ENCODE measurements at places on chromosomes 1 and 21.
A peak's percentile ranks its signal among the peaks of the same experiment; 100 is the strongest.

GRCh38 chr1:91546876-91547275, 46.2 kb downstream of the CDC7 start:
- no peak for DNase-seq

DNA sequence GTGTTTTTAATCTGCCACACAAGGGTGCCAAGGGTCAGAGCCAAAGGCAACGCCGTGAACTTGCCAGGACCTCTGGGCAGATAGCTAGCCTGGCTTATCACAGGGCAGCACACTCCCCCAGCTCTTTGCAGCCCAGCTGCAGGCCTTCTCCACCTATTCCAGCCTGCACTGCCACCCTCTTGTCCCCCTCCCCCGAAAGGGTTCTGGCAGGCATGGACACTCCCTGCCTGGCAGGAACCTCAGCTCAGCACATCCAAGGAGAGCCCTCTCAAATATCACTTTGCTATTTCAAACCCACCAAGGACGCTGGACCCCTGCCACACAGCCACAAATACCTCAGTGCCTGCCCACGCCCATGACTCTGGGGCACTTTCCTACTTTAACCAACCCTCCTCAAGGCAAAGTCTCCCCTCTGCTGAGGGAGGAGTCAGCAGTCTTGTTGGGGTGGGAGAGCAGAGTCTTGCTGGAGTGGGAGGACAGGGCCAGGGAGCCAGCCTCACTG, 9.1 kb downstream of the SSBP3 start:
- DNase-seq, result no peak

- no peak for DNase-seq
Observed at GRCh38 chr1:204924013-204924759, 53.5 kb downstream of the NFASC start.

- DNase-seq, result no peak
Observed at GRCh38 chr1:32907435-32907834, 6.2 kb upstream of the TMEM54 start.

- DNase-seq, result no peak
Observed at GRCh38 chr1:239254999-239255398, 131.4 kb upstream of the CHRM3 start.

DNA sequence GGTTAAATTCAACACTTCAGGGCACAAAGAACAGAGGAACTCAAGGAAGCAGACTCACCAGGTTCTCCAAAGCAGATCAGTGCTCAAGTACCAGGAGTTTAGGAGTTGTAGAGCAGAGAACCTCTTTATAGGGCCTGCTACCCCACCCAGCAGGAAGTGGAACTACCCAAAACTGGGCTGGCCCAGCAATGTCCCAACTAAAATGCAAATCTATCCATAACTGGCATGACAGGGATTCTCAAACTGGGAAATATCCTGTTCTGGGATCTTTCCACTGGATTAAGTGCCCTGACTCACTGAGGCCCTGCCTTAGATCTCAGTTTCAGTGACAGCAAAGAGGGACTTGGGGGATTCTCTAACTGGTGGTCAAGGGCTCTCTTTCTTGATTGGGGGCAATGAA, at the start of gene SPRR2E:
SPRR2E (minus strand) TSS at position 101 of the 400 bp plus-strand sequence. CDS start 775 bp downstream, outside the sequence.
- DNase-seq, result no peak

GRCh38 chr1:23100074-23100748, 68.4 kb downstream of the LUZP1 start:
- DNase-seq, result peak; percentile 56
